ENCODE measurements at places on chromosomes 3 and 15.

- DNase-seq: no peak
- no peaks in the 10 kb centered on the region for H3K27me3 ChIP-seq
- H3K27ac ChIP-seq: no peak overlapping the region
- peaks cover 4% of the 10 kb centered on the region for H3K4me1 ChIP-seq
- no peak overlapping the region for H3K4me3 ChIP-seq
These were observed 2.5 kb downstream of the MOBP start for GRCh38 chr3:39469945-39470344.

DNA sequence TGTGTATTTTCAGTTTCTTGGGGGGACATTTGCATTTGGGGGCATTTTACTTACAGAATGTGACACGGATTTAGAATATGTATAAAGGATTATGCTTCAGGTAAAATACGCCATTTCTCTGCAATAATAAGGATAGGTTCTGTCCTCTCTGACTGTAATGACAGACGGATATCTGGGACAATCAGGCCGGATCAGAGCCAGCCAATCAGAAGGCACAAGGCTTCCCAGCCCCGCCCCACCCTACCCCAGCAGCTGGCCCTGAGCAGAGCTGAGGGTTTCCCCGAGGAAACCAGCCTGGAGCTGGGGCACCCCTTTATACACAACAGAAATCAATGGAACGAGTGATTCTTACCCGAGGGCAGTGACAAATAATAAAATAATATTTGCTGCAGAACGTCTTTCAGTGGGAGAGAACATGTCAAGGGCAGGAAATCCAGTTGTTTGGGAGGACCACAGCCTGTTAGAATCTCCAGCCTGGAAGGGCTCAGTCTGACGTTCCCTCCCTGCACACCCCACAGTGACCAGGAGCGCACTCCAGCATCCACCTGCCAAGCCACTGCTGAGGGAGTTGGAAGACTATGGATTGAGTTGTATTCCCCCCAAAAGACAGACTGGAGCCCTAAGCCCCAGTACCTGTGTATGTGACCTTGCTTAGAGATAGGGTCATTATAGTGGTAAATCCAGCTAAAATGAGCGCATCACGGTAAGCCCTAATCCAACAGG lies 30.3 kb upstream of the SEC13 start:
- H3K27me3 ChIP-seq: no peaks in the 10 kb centered on the region
- no peaks in the 10 kb centered on the region for H3K4me1 ChIP-seq
- H3K36me3 ChIP-seq: no peaks in the 10 kb centered on the region
- H3K4me3 ChIP-seq: no peak overlapping the region
- peak; percentile 69 for DNase-seq

DNA sequence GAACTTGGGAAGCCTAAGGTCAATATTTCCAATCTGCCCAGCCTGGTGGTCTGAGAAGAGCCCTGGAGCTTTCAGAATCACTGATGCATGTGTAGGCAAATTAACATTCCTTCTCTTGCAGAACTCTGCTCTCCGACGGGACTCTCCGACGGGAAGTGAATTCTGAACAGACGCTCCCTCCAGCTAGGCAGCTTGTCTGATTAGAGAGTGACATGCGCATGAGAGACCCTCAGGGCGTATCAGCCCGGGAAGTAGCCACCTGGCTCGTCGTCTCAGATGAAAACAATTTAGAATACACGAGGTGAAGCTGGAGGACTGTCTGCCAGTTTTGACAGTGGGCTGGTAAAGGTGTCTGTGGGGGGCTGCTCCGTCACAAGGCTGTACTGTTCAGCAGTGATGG lies 103.1 kb downstream of the DGKG start:
- no peak overlapping the region for H3K27ac ChIP-seq
- no peaks in the 10 kb centered on the region for H3K36me3 ChIP-seq
- no peaks in the 10 kb centered on the region for H3K4me1 ChIP-seq
- no peaks in the 10 kb centered on the region for H3K27me3 ChIP-seq
- H3K4me3 ChIP-seq: 0 out of 3 replicates have a peak overlapping the region, but pooled peaks have one; percentile 20

DNA sequence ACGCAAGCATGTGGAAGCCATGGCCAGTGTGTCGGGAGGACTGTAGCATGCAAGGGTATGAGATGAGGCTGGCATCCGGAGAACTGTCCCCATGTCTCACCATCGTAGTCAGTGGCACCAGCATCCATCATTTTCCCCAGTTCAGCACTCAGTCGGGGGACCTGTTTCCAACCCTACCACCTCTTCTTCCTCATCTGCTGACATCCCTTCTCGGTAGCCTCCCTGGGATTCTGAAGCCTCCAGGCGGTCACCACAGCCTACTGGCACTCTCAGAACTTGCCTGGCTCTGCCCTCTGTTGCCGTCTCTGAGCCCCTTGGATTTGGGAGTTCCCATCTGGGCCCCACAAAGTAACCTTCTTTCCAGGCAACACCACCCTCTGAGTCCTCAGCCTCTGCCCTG lies 131.1 kb upstream of the ABHD17C start:
- H3K27me3 ChIP-seq: no peaks in the 10 kb centered on the region
- no peak overlapping the region for H3K27ac ChIP-seq
- DNase-seq: no peak
- H3K4me3 ChIP-seq: no peak overlapping the region
- H3K36me3 ChIP-seq: peaks cover 9% of the 10 kb centered on the region

DNA sequence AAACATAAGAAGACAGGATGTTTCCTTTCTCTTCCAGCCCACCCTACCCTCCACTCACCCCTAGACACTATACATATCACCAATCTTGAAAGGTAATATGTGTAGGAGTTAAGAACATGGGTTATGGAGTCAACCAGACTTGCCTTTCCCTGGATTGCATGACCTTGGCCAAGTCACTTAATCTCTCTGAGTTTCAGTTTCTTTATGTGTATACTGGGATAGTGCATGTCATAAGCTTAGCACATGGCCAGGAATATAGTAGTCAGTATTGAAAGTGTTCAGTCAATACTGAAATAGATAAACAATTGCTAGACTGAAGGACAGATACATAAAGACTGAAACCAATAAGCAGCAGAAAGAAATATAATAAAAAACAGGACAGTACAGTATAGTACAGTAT lies 283.2 kb upstream of the STT3B start:
- H3K4me1 ChIP-seq: peaks cover 3% of the 10 kb centered on the region
- no peak for DNase-seq
- H3K4me3 ChIP-seq: no peak overlapping the region
- no peak overlapping the region for H3K27ac ChIP-seq

GRCh38 chr15:52243286-52243685 lies 52.1 kb upstream of the GNB5 start:
- no peak for DNase-seq
- peaks cover 82% of the 10 kb centered on the region for H3K36me3 ChIP-seq
- H3K4me3 ChIP-seq: no peak overlapping the region
- H3K27ac ChIP-seq: no peak overlapping the region

DNA sequence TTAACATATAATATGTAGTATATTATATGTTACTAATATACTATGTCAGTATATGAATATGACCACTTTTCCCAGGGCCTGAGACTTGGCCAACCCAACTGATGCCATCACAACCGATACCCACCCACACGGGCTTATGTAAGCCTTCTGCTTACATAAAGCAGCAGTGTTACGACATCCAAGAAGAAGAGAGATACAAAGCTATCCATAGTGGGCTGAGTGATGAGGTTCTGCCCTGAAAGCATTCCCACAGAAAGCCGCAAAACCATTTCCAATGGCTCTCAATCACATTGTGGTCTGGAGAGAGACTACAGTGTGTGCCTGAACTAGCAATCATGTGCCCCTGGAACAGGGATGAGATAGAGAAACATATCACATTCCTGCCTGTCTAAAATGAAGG lies 177.9 kb downstream of the PLOD2 start:
- H3K27ac ChIP-seq: no peak overlapping the region
- no peaks in the 10 kb centered on the region for H3K27me3 ChIP-seq
- DNase-seq: no peak
- H3K36me3 ChIP-seq: peaks cover under 1% of the 10 kb centered on the region
- H3K4me3 ChIP-seq: no peak overlapping the region
- no peaks in the 10 kb centered on the region for H3K4me1 ChIP-seq

GRCh38 chr15:62899090-62899493 lies 143.5 kb upstream of the TPM1 start:
- H3K36me3 ChIP-seq: no peaks in the 10 kb centered on the region
- H3K4me3 ChIP-seq: no peak overlapping the region
- H3K4me1 ChIP-seq: peaks cover 8% of the 10 kb centered on the region
- H3K27me3 ChIP-seq: no peaks in the 10 kb centered on the region
- no peak for DNase-seq
